ENCODE measurements at places on chromosomes 5 and 9.

DNA sequence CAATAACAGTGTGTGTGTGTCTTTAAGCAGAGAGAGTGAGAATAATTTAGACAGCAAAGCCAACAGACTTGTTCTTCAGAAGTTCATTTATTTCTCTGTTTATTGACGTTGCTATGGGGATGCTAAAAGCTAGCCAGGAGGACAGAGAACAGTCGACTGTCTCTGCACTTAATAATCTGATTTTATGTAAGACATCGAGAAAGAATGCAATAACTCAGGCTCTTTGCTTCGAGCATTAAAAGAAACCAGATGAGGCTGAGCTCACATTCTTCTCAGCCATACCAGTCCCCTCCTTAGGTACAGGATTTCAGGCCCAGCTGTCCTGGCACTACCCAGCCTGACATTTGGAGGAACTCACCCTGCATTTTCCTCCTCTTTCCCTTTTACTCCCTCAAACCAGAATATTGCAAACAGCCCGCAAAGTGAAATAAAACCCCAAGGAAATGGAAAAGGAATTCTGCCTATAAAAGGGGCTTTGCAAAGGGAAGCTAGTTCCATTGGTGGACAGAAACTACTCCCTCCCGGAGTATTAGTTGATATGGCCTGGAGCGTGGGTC, 44.5 kb upstream of the DPYSL3 start:
- no peak for DNase-seq

DNA sequence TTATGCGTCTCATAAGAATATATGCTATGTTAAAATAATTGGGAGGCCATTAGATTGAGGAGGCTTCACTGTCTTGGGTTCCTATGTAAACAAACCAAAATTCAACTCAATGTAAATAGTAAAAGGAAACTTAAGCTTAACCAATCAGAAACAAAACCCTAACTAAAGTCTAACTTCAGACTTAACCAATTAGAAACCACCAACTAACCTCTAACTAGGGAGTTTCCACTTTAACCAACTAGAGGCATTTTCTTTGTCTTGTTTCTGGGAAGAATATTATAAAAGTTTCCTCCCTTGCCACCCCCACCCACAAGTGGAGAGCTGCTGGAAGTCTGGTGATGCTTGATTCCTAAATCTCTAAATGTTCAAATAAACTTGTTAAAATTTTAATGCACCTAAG, 214.5 kb downstream of the SEMA5A start:
- DNase-seq, result no peak

DNA sequence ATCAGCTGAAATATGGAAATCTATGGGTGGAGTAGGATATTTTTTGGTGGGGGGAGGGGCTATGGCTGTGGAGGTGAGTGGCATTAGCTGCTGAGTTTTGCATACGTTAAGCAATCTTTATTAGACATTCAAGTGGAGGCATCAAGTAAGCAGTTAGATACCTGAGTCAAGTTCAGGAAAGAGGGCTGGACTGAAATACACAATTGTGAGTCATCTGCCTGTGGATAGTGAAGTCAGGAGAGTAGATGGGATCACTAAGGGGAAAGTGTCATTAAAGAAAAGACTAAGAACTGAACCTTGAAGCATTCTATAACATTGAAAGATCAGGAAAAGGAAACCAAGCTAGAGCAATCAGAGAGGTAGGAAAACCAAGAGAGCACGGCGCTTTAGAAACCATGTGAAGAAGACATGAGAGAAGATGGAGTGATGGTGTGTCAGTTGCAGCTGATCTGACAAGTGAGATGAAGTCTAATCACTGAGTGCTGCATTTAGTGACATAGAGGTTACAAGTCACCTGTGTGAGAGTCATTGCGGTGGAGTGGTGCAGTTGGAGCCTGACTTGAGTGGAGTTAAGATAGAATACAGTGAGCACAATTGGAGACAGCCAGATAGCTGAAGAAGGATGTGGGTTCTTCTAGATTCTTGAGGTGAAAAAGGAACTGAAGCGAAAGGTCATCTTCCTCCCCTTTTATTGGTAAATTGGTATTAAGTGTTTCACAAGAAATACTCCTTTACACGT, 88.7 kb downstream of the PIP5K1B start:
- no peak for DNase-seq

DNA sequence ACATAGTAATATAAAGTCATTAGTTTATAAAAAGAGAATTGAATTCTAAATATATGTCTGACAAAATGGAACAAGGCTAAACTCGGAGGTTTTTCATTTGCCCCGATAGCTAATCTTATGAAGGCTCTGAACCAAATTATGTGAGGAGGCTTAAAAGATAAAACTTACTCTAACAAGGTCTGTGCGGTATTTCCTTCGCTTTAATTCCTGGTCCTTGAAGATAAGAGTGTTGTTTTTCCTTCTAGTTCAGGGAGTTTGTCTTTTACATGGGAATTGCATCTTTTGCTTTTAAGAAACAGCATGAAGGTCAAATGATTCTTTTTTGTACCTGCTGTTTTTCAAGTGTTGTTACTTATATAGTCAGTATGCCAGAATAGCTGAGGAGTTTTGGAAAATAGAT, 68.2 kb downstream of the UBE2QL1 start:
- no peak for DNase-seq

- no peak for DNase-seq
Measured at GRCh38 chr5:163838738-163839137, 333.3 kb downstream of the MAT2B start.

- DNase-seq, result no peak
Measured at GRCh38 chr5:79875230-79875629, 115.8 kb downstream of the MTX3 start.

All from NCI-H446 (cell line).